ENCODE measurements at places on chromosomes 1 and 21.

GRCh38 chr1:230971771-230972170 is 6.9 kb downstream of the TTC13 start:
- no peak for DNase-seq

GRCh38 chr1:31421371-31422040 is 8.5 kb downstream of the SERINC2 start:
- DNase-seq: peak; percentile 12

GRCh38 chr1:107750364-107750959 is 214.5 kb downstream of the VAV3 start:
- DNase-seq: peak; percentile 60

- peak; percentile 85 for DNase-seq
These were observed 334.8 kb upstream of the CAMK1G start for GRCh38 chr1:209248649-209249279.

GRCh38 chr21:42682661-42683210 is 29.3 kb downstream of the PDE9A start:
- no peak for DNase-seq

- DNase-seq: no peak
These were observed 38.6 kb upstream of the MAGOH start for GRCh38 chr1:53276902-53277281.

DNA sequence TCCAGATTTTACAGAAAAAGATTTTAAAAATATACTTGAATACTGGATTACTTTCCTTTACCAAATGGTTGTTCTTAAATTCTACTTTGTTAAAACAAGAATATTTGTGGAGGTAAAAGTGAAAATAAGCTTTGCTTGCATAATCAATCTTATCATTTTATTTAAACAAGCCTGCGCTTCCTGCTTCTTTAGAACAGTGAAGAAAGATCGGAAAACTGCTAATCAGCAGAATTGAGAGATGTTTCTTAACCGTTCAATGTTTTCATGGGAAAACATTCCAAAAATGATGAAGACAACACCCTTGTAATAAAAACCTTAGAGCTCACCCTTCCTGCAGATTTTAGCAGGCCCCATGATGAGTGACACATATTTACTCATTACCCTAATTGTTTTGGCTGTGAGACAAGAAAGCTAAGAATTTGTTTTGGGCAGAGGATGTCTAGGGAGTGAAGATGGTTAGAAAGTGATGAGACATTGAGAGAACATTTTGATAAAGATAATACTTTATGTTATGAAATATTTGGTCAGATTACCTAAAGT is 72.6 kb downstream of the TPR start:
- DNase-seq: no peak

DNA sequence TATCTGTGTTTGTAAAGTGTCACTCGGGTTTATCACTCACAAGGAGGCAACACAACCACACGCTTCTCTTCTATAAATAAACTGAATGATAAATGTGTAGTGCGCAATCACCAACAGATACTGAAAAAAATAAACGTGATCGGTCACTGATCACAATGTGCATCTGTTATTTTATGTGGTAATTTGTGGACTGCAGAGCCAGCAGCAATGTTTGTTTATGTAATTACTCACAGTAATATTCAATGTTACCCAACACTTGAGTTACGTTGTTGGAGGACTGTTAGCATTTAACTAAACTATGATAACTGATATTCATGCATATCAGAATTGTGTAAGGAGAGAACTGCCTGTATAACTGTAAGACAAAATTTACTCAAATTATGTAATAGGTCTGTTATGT is 129.6 kb downstream of the USH2A start:
- no peak for DNase-seq

DNA sequence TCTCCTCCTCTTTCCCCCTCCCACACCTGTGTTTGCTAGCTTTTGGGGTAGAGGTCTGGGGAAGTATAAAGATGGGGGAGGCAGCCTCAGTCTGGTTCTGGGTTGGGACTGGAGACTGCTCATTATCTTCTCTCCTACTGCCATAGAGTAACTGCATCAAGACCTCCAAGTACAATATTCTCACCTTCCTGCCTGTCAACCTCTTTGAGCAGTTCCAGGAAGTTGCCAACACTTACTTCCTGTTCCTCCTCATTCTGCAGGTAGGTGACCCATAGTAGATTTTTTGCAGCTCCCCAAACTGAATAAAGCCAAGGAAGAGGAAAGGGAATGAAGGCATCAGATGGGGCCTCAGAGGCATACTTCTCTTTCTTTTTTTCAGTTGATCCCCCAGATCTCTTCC is 5.3 kb downstream of the ATP8B2 start:
- no peak for DNase-seq

DNA sequence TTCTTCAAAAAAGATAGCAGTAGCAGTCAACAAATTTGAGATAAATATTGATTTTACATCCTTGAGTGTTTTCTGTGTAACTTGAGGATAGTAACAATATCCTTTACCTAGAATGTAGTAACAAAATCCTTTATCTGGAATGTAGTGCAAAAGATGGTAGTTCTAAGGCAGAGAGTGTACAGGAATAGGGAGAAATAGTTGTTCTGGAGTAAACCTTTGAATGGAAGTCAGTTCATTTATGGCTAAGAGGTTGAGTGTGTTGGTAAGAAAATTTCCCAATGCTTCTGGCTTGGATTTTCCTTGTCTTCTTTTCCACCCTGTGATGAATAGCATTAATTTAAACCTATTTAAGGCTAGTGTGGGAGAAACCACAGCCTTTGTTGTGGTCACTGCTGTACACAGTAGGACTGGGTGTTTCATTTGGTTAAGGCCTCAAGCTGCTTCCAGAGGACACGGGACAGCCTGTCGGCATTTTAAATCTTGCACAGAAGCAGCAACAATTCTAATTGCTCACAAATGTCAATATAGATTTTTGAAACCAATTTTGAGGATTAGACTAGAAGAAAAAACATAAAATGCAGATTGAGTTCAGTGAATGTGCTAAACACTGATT is 11.3 kb downstream of the NFIA start:
- DNase-seq: no peak
